ENCODE measurements at places on chromosomes 5 and 9.

- no peak for DNase-seq
Observed at GRCh38 chr9:38149647-38150046, 80.6 kb upstream of the SHB start.

DNA sequence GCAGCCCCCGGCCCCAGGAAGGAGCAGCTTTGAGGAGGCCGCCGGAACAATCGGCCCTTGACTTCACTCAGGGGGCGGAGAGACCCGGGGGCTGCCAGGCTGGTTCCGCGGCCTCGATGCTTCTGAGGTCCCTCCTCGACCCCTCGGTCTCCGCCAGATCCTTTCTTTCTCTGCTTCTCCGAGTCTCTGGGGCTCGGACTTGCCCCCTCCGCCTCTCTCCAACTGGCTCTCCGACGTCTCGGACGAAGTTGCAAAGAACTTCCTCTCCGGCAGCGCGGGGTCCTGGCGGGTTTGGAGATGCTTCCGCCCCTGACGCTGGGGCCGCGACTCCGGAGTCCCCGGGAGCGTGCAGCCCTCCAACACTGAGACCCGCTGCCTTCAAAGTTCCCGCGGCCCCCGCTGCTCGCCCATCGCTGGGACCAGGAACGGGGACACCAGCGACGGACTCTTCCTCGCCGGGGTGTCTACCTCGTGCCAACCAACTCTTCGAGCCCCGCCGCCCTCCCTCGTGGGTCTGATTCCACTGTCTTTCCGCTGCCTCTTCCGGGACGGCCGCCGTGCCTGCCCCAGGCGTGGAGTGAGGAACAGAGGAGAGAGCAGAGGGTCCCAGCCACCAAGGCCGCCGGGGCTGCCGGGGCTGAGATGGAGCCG, 7.0 kb downstream of the PAX5 start:
- DNase-seq, result no peak

DNA sequence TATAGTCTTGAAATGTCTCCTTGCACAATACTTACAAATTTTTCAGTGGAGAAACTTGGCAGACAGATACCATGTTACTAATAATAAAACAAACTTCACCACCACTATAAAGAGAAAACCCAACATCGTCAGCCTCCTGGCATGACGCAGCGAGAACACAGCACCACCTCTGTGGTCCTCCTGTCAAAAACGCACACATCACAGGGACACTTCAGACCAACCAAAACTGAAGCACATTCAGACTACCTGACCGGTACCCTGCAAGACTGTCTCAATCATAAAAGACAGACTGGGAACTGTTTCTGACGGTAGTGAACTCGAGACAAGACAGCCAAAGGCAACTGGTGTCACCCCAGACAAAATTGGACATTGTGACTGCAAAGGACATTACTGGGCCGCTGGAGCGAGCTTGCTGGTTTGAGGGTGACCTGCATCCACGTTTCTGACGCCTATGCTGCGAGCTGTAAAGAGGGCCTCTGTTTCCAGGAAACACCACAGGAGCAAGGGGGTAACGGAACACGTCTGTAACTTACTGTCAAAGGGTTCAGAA, 34.4 kb downstream of the NSUN2 start:
- no peak for DNase-seq

DNA sequence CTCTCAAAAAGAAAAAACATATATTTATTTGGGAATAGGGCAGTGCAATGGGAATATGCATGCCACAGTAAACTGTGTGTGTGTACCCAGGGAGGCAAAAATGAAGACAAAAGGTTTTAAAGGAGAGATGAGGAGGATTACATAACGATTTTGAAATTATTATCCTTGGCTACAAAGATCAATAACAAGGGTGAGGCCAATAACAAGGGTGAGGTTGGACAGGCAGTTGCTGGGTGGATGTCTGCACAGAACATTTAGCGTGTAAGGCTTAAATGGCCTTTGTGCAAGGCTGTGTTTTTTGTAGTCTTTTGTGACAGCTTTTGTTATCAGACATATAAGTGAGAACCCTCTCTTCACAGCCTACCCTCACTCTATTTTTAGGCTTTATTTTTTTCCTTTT, 114.0 kb downstream of the JMY start:
- DNase-seq, result no peak

DNA sequence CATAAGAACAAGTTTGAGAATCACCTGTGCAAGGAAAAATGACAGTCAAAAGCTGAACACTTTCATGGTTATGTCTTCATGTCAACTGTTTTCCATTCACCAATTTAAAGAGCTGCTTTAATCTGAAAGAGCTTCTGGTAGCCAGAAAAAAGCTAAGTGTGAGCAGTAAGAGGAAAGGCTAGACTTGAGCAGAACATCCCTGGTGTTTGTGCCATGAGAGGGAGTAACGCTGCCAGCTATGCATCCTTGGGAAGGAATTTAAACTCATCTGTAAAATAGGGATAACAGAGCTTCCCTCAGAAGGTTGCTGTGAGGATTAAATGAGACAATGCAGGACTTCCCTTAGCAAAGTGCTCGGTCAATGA, 193.7 kb downstream of the MAPKAP1 start:
- DNase-seq, result no peak

DNA sequence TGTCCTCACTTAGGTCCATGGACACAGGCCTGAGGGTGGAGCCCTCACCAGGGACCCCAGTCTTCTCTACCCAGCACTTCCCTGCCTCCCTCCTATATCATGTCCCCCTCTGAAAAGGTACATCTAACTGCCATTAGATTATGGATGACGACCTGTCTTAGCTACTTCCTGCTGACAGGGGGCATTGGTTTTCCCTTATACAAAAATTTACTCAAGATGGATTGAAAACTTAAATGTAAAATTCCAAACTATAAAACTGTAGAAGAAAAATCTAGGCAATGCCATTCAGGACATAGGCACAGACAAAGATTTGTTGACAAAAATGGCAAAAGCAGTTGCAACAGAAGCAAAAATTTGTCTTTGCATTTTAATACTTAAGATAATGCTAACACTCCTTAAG, 623.2 kb upstream of the FAM174A start:
- no peak for DNase-seq

DNA sequence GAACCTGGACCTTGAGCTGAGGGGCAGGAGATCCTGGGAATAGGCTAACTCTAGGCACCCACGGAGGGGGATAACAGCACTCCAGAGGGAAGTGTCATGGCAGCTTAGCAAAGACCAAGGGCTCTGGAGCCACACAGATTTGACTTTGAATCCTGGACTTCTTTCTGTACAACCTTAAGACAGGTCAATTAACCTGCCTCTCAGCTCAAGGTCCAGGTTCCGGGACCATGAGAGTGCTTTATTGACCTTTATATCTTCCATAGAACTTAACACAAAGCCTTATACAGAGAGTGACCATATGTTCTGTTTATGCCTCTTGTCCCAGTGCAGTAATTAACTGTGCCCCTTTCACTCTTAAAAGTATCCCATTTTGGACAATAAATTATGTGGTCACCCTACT, 90.5 kb upstream of the LRRTM2 start:
- DNase-seq, result no peak

GRCh38 chr5:21686706-21687105, 1166.4 kb downstream of the CDH12 start:
- DNase-seq, result no peak

Data from smooth muscle cell of the brain vasculature (primary cell).